NCI-H226 (cell line): ENCODE measurements at places on chromosomes 4 and X.

DNA sequence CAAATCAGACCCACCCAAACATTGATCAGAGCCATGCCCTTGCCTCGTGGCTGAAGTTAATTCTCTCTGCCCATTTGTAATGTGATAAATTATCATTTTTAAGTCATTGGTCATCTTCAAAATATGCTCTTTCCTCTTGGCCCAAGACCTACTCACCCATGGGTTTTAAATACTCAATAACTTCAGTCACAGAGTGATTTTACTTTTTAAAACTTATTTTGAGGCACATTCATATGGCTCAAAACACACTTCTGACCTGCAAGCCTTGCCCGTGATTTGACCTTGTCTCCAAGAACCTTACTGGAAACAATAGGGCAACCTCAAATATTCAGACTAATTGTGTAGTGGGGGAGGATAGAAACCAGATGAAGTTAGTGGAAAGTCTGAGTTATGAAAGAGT lies 176.2 kb upstream of the LNX1 start:
- DNase-seq: peak; percentile 4

GRCh38 chr4:68129793-68130192 lies at the start of gene TMPRSS11F:
TMPRSS11F (minus strand) TSS chr4:68129869; CDS start chr4:68129820, 49 bp downstream.
- no peak for DNase-seq

- DNase-seq: no peak
Measured at GRCh38 chr4:156571146-156571545, 400.5 kb downstream of the PDGFC start.

- no peak for DNase-seq
Measured at GRCh38 chr4:105291925-105292324, 145.2 kb downstream of the TET2 start.

DNA sequence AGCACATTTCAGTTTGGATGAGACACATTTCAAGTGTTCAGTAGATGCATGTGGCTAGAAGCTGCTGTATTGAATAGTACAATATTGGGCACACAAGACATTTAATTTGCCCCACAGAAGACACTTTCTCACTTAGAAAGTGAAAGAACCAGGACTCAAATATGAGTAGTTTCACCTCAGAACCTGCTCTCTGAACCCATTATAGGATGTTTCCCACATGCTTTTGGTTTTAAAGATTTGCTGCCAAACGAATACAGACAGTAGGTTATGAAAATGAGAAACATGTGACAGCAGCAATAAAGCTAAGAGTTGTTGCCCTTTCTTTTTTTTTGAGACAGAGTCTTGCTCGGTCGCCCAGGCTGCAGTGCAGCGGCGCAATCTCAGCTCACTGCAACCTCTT lies 32.3 kb downstream of the C4orf54 start:
- DNase-seq: no peak

DNA sequence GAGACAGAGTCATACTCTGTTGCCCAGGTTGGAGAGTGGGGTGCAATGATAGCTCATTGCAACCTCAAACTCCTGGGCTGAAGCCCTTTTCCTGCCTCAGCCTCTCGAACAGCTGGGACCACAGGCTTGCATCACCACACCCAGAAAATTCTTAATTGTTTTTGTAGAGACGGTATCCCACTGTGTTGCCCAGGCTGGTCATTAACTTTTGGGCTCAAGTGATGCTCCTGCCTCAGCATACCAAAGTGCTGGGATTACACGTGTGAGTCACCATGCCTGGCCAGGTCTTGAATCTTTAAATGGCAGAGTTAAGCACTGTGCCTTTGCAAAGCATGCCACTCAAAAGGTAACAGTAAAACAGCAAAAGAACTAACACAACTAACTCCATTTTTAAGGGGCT lies 28.6 kb upstream of the BBS12 start:
- no peak for DNase-seq

DNA sequence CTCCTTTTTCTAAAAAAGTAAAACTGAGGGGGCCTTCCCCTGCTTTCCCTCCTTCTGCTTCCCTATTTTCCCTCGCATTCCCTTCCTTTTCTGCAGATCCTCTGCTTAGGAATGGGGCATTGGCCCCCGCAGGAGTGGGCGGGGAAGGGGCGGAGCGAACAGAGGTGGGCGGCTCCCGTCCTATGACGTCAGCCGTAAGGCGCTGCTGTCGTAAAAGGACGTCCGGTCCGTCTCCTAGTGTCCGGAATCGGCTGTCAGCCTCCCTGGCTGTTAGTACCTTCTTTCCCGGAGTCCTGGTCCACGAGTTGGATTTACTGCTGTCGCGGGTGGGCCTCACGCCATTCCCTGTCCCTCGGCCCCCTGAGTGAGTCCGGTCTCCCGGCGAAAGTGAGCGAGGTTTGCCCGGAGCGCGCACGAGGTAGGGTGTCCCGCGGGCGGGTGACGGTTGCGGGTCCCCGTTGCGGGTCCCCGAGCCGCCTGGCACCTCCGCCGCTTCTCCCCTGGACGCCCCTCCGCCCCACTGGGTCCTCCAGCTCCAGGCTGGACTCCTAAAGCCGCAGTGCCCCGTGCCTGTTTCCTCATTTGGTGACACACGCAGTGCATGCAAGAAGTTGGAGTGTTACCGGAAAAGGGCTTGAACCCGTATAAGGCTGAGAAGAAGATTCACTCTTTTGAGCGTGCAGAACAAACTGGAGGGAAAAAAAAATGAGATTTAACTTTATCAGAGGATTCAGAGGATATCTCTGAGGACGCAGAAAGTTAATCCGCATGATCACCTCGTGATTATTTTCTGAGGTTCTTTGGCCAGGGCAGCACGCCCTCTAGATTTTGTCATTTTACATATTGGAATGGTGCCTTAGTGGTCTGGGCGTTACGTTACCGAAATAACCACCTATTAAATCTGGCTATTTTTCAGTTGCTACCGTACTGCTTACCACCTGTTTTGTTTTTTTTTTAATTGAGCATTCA lies at the start of gene ZNF330:
Gene ZNF330 (plus strand): TSS at position 205 of the 969 bp plus-strand sequence. CDS start 1,477 bp downstream, outside the sequence.
- peak; percentile 81 for DNase-seq
